ENCODE measurements at places on chromosomes 13 and 19. TPM values are rescaled to one million over a fixed set of nuclear protein-coding genes. Genes with fewer than 3 reads are reported as not detected.

PNMA8B gene
- total RNA-seq: not detected

CCDC8 gene
- total RNA-seq: not detected

ZNF442 gene
- not detected for total RNA-seq

ZFP82 gene
- total RNA-seq: 1.2 TPM

USHBP1 gene
- total RNA-seq: not detected

DCLK1 gene
- 1.0 TPM for total RNA-seq

DIAPH3 gene
- 9.4 TPM for total RNA-seq

CCL25 gene
- not detected for total RNA-seq

KRTDAP gene
- not detected for total RNA-seq

IL12RB1 gene
- not detected for total RNA-seq

Measured in A549 treated with RU486 at 1 μM for 4 hours (cell line).